ENCODE measurements at places on chromosomes 5 and 9.

DNA sequence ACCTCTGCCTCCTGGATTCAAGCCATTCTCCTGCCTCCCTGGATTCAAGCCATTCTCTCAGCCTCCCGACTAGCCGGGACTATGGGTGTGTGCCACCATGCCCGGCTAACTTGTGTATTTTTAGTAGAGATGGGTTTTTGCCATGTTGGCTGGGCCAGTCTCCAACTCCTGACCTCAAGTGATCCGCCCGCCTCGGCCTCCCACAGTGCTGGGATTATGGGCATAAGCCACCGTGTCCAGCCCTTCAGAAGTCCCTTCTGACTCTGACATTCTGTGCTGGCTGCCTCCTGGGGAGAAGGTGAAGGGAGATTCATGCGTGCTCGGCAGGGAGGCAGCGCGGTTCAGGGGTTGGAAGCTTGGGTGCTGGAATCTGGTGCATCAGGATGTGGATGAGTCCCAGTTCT, 28.8 kb downstream of the PRRX2 start:
- DNase-seq: no peak

DNA sequence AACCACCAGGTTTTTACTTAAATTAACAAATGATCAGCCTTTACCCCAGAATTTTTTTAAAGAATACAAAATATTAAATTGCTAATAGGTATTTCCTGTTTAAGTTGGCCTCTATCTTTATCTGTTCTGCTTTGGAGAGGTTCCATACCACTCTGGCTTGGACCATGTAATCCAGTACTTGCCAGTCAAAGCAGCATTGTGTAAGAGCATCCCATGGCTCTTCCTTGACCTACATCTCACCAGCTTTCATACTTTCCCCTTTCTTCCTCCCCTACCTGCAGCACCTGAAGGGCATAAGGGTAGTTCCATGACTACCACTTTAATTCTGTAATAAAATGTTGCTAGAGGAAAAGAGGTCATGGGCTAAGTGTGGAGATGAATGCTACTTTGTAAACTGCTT, 140.8 kb upstream of the MTAP start:
- no peak for DNase-seq

DNA sequence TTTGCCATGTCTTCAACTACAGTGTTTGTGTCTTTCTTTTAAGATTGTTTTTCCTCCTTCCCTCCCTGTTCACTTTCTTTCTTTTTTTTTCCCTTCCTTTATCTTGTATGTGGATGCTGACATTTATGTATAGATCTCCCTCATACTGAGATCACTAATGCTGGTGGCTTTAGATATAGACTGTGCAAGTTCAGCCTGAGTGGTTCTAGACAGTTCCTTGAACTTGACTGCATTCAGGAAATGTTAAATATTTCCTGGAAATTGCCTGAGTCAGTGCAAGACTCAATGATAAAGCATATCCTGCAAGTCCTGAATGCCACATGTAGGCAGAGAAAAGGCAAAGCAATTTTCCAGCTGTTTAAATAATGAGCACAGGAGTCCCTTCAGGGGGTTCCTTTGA, 182.5 kb upstream of the NR3C1 start:
- no peak for DNase-seq

GRCh38 chr5:2895196-2895595, 143.7 kb upstream of the IRX2 start:
- no peak for DNase-seq

DNA sequence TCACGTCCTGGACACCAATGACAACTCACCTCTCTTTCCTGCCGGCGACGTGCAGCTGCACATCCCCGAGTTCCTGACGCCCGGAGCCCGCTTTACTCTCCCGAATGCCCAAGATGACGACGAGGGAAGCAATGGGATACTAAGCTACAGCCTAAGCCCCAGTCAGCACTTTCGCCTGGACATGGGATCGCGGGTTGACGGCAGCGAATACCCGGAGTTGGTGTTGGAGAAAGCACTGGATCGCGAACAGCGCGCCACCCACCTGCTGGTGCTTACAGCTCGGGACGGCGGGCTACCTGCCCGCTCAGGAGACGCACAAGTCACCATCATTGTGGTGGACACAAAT, 1.1 kb downstream of the PCDHAC1 start:
- DNase-seq: no peak

- no peak for DNase-seq
Observed at GRCh38 chr5:90111364-90112032, 298.1 kb downstream of the CETN3 start.

- no peak for DNase-seq
Observed at GRCh38 chr9:21991072-21991959, 2.9 kb downstream of the CDKN2A start.

GRCh38 chr5:74538206-74538661, 102.3 kb downstream of the ENC1 start:
- DNase-seq: no peak

- peak; percentile 73 for DNase-seq
Observed at GRCh38 chr5:1800472-1801221, 560 bp upstream of the NDUFS6 start.

GRCh38 chr5:138843316-138844124, 31.6 kb downstream of the LRRTM2 start:
- no peak for DNase-seq

DNA sequence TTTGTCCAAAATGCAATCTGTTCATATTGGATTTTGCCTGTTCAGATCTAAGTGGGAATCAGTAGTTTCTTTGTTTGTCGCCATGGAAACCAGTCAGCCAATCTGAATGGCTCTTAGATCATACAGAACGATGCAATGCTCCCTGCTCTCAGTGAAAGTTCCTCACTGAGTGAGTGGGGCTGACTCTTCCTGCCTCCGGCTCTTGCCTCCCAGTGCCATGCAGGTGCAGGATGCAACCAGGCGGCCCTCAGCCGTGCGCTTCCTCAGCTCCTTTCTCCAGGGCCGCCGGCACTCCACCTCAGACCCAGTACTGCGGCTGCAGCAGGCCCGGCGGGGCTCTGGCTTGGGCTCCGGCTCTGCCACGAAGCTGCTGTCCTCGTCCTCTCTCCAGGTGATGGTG, at the start of gene PTPDC1:
Gene PTPDC1, plus strand, starts transcription at position 151 of the 400 bp plus-strand sequence. Its CDS starts 67 bp downstream, at position 218.
- DNase-seq: no peak

- DNase-seq: no peak
Observed at GRCh38 chr5:10735569-10736276, 25.3 kb downstream of the DAP start.

DNA sequence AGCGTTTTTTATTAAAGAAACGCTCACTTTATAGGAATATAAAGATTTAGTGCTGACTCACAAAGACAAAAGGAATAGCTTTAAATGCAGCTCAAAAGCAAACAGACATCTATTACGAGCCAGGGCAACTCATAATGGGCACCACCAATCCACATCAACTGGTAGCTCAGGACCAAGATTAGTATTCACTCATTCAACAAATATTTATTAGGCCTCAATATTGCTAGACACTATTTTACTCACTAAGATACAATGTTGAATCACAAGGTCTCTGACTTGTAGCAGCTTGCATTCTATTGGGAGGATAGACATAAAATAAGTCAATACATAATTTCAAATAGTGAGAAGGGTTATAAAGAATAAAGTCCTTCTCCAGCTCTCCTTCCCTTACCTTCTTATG, 8.0 kb upstream of the MAN2A1 start:
- DNase-seq: no peak

GRCh38 chr5:178267876-178268275, 35.3 kb upstream of the PHYKPL start:
- DNase-seq: no peak

- no peak for DNase-seq
Observed at GRCh38 chr5:167642779-167643517, 648.5 kb upstream of the WWC1 start.

DNA sequence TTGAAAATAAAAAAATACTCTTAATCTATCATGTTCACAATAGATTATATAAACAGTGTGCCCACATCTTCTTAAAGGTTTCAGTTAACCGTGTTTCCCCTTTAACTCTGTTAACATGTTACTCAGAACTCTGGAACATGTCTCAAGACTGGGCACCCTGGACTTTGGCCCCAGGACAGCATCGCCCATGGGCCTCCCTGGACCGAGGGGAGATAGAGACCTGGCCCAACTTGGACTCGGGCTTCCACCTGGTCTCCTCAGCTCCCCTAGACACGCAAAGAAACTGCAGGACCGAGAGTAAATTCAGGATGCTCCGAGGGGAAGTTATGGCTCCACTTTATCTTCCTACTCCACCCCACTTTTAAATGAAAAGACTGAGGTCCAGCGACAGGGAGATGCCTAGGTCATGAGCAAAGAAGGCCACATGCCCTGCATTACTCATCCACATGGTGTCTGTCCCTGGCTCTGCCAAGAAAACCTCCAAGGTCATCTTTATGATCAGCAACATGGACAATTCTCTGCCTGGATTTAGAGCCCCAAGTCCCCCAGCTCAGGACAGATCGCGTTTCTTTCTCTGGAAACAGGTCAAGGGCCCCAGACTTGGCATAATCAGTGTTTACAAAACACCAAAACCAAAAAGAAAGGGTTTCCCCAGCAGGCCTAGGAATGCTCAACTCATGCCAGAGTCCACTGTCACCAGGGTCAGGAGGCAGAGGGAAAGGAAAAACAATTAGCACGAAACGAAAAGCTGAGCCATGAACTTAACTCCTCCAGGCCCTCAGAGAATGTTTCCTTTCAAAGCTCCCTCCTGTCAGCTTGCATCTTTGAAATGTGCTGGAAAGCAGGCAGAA, 17.4 kb downstream of the GPX3 start:
- no peak for DNase-seq

GRCh38 chr9:110986529-110986928, 51.7 kb downstream of the LPAR1 start:
- DNase-seq: no peak

DNA sequence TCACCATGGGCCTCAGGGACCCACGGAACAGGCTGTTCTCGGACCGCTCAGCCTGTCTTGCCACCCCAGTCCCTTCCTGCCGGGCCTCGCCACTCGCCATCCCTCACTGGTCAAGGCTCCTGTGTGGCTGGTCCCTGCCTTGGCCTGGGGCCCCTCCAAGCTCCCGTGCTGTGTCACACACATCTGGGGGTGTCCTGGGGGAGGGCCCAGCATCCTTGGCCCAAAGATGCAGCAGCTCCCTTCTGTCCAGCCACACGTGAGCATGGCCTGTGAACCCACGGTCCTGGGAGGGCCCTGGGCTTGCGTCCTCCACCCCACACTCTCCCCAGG, 425 bp upstream of the EGFL7 start:
- DNase-seq: no peak

DNA sequence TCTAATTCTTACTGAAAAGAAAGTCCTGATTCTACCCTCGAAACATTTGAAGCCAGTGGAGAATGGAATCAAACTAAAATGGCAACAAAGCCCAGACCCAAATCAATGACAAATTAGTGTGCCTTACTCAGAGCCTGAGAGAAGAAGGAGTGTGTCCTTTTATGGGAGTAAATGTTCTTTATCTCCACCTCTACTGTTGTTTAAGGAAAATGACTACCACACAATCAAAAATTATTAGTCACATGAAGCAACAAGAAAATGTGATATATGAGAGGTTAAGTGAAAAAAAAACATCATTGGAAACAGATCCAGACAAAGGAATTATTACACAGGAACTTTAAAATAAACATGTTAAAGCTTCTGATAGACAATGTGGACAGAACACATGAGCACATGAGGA, 49.7 kb upstream of the FOXB2 start:
- DNase-seq: no peak

GRCh38 chr5:40273936-40274335, 405.8 kb upstream of the PTGER4 start:
- no peak for DNase-seq

DNA sequence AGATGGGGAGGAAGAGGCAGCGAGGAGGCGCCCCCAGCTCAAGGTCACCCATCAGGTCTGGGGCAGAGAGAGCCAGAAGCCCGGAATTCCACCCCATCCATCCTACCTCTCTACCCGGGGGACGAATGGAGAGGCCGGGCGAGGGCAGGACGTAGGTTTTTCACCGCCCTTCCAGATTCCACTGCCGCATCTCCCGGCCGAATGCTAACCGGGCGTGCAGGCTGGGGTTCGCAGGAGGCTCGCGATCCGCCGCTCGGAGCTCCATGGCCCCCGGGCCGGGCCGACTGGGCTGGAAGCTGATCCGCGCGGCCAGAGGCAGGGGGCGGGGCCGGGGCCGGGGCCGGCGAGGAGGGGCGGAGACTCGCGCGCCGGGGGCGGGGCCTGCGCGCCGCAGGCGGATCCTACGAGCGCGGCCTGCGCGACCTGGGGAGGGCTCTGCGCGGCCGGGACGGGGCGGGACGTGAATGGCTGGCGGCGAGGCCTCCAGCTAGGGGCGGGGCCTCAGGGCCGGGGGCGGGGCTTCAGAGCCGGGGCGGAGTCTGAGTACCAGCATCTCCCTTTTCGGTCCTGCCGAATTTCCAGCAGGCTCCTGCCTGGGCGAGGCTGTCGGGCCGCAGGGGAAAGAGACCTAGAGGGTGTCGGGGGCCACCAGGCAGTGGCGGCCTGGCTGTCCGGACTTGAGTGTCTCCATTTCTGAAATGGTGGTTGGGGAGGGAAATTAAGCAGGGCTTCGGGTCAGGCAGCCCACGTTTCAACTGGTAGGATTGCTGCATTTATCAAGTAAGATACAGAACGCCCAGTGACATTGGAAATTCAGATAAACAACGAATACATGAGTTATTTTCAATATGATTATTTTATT, at the start of gene ST6GALNAC4:
Gene ST6GALNAC4, minus strand, starts transcription at position 322 of the 862 bp plus-strand sequence. CDS start 622 bp downstream, outside the sequence.
- DNase-seq: peak; percentile 97

DNA sequence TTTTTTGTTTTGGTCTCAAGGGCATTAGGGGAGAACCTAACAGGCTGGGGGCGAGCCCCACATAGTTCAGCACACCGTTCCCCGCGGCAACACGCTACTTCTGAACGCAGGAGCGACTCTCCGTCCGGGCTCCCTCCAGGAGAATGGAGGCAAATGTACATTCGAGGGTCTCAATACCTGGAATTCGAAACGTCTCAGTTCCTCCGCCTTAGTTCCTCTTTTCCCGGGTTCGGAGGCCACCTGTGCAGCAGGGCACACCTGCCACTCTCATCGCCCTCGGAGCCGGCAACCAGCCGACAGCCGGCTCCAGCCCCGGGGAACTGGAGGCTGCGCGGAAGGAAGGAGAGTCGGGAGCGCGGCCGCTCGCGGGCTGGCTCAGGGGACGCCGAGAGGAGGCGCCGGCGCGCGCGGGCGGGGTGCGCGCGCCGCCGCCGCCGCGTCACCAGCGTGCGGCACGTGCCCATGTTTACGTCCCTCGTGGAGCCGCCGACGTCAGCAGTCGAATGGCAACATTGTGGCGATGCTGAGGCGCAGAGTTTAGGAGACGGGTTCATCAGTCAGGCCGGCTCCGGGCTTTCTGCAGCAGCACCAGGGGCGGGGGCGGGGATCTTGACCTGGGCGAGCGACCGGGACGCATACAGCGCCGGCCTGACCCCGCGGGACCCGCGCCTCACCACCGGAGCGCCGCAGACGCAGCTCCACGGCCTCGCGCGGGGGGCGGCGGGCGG, at the start of gene JMY:
Gene JMY, plus strand, starts transcription at position 498 of the 728 bp plus-strand sequence. CDS start 520 bp downstream, outside the sequence.
- DNase-seq: peak; percentile 95

GRCh38 chr9:4035777-4036176, 264.1 kb downstream of the GLIS3 start:
- no peak for DNase-seq

DNA sequence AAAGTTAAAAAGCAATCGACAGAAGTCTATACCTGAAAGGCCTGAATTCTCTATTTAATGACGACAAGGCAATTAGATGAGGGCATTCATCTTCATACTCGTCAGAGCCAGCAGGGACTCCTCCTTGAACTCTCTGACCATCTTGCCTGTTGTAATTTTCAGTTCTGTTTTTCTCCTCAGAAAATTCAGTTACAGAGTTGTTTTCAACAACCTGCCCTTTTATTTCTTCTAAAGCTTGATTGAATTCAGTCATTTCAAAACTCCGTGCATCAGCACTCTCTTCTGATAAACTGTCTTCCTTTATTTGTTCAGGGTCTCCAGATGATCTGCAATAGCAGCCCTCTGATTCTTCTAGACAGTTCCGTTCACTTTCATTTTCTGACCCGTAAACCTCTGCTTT, 15.6 kb downstream of the RIOK2 start:
- DNase-seq: no peak

Measured in activated effector memory CD4-positive, alpha-beta T cell treated with anti-CD3 and anti-CD28 coated beads, Interleukin-2, amount 50 U/mL, for 16 hours (primary cell).